NCI-H1092 (cell line): ENCODE measurements at places on chromosomes 1 and 21.
A peak's percentile ranks its signal among the peaks of the same experiment; 100 is the strongest.

- no peak for DNase-seq
Measured at GRCh38 chr1:39352881-39353280, 138.6 kb upstream of the BMP8A start.

- DNase-seq: no peak
Measured at GRCh38 chr21:41228492-41228891, 60.5 kb downstream of the BACE2 start.

DNA sequence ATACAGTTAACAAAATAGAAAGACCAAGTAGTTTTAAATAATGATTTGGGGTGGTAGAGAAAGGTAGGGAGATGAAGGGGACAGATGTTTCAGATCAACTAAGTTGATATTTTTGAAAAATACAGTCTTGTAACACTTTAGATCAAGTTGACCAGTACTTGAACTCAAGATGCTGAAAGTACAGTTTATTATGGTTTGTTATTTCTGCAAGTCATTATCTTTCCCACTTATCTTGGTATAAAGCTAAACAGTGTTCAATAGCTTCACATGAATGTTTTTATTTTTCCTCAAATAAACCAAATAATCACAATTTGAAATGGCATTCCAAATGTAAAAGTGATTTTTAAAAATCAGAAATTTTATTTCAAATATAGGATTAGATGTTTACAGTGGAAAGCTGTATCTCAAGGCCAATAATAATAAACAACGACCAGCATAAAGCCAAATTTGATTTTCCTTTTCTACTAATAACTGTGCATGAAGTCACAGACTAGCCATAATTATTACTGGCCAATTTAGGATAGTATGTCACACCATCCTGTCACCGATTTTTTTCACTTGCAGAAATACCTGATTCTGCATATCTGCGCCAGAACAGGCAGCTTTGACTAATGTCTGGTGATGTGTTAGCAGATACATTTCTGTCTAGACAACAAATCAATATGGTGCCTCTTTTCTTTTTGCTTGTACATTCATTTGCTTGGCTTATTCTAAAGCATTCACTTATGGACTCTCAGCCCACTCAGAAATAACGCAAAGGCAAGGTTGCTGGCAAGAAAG is 320.2 kb downstream of the TM2D1 start:
- DNase-seq: no peak

GRCh38 chr1:10733474-10734366 is 62.7 kb downstream of the CASZ1 start:
- no peak for DNase-seq

DNA sequence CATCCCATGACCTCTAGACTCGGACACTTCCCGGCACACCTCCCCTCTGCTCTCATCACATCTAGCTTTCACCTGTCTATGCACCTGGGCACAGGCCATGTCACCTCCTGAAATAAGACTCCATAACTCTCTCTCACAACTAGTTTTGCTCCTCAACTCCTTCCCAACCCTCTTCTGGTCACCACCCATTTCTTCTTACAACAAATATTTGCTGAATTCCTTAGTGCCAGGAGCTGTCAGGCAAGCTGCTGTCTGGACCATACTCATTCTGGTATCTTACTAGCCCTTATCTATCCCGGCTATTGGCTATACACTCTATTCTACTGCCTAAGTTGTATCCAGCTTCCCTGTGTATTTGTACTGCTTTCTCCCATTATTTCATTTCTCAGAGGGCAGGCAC is 49.1 kb downstream of the LRRC71 start:
- no peak for DNase-seq

DNA sequence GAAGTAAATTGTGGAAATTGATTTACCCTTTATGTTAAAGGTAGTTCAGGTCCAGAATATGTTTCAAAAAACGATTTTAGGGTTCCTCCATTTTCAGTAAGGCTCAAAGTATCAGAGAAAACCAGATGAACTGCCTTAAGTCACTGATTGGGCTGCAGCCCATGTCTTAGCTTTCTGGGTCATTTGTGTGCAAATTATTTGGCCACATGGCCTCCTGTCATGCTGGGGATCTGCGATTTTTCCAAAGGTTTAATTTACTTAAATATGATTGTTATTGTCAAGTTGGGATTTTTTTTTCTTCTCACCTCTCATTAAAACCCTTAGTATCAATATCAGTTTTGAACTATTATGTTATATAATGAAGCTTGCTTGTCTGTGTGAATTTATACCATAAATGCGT is 135.9 kb upstream of the DPYD start:
- no peak for DNase-seq

- no peak for DNase-seq
Measured at GRCh38 chr1:106534612-106535011, 521.9 kb upstream of the PRMT6 start.

DNA sequence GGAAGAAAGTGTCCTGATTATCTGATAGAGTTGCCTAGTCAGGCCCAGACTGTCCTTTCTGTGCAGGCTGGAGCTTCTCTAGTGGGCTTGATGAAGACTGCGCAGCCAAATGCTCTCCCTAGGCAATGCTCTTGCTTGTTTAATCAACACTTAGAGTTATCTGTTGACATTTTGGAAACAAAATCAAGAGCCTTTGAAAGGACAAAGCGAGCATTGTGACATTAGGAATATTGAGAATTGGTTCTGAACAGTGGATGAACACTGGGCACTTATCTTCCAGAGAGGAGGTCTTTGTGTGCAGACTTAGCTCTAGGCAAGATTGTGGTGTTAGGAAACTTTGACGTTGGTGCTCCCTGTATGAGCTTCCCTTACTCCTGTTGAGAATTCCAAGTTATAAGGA is 94.5 kb downstream of the DNTTIP2 start:
- no peak for DNase-seq

DNA sequence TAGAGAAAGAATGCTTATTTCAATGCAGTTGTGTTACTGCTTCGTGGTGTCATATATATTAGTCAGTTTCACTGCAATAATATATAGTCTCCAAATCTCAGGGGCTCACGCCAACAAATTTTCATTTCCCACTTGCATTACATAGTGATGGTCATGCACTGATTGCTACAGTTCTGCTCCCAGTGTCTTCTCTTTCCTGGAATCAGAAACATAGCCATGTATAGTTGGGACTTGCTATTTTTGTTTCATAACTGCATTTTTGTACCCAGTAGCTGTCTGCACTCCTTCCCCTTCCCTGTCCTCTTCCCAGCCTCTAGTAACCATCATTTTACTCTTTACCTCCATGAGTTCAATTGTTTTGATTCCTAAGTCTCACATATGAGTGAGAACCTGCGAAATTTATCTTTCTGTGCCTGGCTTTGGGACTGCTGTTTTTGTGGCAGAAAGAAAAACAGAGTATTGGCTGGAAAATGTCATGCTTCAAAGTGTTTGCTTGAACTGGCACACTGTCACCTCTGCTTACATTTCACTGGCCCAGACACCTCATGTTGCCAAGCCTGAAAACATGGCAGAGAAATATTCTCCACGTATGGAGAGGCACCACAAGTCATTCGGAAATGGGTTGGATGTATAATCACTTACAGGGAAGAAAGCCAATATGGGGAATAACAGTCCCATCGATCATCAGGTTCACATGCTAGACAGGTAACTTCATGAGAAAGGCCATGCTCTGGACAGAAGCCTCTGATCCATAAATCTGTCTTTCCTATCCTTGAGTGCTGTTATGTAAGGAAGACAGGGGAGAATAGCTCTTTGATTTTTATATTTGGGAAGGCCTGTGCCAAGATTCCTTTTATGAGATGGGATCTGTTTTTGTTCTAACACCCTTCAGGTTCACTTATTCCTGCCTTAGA is 60.4 kb upstream of the BACH1 start:
- no peak for DNase-seq

- no peak for DNase-seq
Measured at GRCh38 chr1:172154551-172154950, 265.9 kb upstream of the C1orf105 start.

GRCh38 chr21:28250946-28251345 is 741.7 kb downstream of the LTN1 start:
- no peak for DNase-seq

DNA sequence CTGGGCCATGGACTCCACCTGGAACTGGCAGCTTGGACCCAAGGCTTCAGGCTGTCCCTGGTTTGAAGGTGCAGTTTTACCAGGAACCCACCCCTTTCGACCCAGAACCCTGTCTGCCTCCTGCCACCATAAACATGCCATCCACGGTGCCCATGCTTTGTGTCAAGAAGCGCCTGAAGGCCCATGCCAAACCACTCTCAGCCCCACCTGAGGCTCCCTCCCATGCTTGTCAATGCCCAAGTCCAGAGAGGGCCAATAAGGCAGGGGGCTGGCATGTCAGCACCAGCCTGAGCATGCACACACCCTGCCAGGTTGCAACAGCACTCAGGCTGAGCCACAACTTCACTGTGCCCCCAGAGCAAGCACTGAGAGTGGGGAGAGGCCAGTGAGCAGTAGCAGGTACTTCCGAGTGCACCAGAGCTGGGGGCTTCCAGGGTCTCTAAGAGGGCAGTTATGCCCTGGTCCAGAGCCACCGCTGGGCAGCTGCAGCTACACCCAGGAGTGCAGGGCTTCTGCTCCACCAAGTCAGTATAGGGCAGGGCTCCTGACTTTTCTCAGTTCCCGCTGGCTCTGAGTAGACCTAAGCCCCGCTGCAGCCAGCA is 1256.0 kb downstream of the AMY1C start:
- DNase-seq: no peak

DNA sequence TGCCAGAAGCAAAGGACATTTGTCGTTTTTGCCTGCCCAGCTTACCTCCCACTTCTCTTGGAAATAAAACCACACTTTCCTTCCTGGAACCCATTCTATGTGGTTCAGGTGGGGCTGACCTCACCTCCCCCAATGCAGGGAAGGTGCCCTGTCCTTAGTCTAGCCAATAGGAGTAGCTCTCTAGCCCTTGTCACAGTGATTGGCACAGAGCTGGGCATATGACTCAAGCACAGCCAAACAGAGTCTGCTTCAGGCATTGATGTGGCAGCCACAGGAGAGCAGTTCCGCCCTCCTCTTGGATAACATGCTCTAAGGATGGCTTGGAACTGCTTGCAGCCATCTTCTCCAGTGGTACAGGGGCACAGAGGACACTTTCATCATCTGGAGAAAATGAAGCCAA is 134.0 kb downstream of the LRIG2 start:
- no peak for DNase-seq

DNA sequence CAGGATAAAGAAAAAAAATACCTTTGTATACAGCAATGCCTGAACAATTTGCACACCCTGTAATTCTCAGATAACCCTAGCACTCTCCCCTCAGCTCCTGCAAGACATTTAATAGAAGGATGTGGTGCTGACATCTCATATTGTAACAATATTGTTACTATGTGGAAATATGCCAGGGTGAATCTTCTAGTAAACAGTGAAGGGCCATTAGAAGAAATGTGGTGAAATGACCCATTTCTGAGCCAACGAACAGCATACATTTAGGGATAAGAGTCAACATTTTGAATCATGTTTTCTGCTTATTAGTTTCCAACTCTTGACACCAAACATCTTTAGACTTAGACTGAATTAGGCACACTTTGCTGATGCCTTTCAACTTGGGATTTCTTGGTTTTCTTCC is 188.2 kb downstream of the KAZN start:
- DNase-seq: no peak

- DNase-seq: no peak
Measured at GRCh38 chr1:162171111-162171510, 101.6 kb downstream of the NOS1AP start.

DNA sequence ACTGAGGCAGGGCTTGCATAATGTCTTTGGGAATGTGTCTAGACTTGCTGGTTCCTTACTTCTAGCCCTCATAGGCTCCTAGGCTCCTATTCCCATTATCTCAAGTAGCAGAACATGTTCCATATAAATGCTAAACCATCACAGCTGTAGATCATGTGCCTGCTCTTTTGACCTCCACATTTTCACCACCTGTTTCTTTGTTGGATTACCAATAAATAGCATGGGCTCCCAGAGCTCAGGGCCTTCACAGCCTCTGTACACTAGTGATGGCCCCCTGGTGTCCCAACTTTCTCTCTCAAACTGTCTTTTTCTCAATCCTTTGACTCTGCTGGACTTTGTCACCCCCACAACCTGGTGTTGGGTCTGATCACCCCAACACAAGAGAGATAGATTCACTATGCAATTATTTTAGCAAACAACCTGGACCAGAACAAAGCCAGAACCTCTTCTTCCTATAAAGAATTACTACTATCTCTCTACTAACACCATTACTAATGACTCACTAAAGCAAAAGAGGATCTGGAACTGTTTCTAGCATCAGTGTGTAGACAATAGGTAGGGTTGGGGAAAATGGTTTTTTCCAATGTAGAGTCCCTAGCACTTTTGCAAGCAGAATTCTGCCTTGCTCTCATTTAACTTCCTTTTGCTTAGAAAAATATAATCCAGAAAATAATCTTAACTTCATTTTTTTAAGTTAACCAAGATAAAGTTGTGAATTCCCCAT is 51.7 kb downstream of the WLS start:
- no peak for DNase-seq

DNA sequence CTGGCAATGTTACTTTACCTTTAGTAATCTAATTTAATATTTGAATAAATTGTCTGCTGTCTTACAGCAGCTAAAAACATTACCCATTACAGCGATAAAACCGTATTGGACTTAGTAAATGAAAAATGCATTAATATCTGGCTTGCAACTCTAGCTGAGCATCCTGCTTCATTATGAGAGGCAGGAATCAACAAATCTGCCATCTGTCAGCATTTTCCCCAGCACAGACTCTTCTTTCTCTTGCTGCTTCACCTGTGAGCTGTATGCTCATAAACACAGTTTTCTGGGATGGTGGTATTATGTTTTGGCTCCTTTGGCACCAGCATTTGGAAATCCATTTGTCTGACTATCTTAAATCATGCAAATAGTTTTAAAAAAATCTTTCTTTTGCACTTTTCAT is 487.1 kb downstream of the KCNT2 start:
- no peak for DNase-seq

- no peak for DNase-seq
Measured at GRCh38 chr1:225933072-225933471, 7.9 kb downstream of the LEFTY2 start.

DNA sequence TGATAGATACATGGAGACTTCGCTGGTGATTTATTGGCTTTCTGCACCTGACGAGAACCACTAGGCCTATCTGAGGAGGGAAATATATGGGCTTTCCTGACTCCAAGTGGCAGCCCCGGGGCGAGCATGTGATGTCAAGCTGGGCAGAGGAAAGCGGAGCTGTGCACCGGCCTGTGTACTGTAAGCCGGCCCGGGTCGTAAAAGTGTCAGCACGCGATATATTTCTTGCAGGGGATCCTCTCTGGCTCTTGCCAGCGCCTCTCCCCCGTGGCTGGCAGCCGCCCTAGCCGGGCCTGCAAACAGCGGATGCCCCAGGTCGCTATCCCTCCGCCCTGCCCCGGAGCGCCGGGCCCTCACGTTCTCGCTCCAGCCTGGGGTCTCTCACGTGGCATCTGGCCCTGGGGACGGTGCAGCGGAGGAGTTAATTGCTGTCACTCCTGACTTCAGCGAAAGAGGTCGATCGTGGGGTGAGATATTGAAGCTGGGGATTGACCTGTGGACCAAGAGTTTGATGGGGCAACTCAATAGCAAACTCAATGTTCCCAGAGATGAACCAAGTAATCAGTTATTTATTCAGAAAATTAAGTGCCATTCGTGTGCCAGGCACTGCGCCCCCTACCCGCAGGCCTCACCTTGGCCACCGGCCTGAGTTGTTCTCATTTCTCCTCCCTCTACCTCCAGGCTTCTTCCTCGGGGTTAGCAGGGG is 41.0 kb upstream of the HAO2 start:
- DNase-seq: peak; percentile 26
